ENCODE measurements at places on chromosomes 11 and 22.
A peak's percentile ranks its signal among the peaks of the same experiment; 100 is the strongest.

DNA sequence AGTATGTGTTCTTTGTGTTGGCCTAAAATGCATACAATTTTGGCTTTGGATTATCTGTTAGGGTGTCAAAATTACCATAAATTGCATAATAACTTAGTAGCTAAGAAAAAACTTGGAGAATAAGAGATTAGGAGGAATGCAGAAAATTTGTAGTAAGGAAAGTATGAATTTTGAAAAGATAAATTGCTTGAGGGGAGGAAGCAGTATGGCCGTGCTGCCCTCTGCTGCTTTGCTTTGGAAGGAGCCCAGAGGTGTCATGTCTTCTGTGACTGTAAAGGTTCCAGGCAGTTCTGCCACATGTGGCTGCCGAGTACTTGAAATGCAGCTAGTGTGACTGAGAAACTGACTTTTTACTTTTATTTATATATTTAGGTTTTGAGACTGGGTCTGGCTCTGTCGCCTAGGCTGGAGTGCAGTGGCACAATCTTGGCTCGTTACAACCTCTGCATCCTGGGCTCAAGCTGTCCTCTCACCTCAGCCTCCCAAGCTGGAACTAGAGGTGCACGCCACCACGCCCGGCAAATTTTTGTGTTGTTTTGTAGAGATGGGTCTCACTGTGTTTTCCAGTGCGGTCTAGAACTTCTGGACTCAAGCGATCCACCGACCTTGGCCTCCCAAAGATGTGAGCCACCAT lies 1.8 kb downstream of the ADSL start:
- peak; percentile 72 for DNase-seq

- no peak for DNase-seq
These were observed 146.2 kb downstream of the DBX1 start for GRCh38 chr11:20014067-20014402.

DNA sequence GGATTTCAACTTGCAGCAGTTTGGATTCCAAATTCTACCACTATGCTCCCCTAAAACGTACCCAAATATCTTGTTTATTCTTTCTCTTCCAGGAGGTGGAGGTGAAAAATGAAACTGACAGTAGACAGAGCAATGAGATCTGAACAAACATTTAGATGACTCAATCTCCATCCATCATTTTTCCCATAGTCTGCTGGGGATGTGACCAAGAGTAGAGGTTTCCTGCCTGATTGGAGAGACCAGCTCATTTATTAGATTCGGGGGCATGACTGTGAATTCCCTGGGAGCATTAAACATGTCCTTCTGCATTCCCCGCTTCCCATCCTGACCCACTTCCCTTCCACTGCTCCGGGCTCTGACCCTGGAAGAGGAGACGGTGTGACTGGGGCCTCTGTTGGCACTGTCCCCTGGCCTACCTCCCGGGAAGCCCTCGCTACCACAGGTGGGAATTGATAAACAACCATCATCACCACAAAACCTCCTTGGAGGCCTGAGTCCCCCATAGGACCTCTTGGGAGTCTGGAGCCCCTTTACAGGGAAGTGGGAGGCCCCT lies 20.3 kb downstream of the DKK3 start:
- no peak for DNase-seq

GRCh38 chr11:44256673-44257291 lies 53.2 kb downstream of the ALX4 start:
- DNase-seq = no peak

- DNase-seq = no peak
These were observed 18.0 kb downstream of the PAAF1 start for GRCh38 chr11:73894725-73895335.

DNA sequence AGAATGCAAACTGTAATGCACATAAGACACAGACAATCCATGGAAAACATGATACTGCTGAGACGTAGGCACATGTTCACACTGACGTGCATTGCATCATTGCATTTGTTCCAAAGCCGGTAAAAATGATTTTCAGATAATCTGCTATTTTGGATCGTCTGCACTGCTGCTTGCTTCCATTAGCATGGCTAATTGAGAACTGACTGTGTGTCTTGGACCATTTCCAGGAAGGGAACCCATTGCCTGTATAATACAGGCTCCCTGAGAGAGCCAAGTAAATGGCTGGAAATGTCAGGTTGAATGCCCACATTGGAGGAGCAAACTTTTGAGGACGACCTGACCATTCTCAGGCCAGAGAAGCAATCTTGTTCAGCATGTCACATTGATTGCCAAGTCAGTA lies 304.8 kb downstream of the ST3GAL4 start:
- DNase-seq = no peak

- peak; percentile 16 for DNase-seq
These were observed 6.0 kb upstream of the OR5B21 start for GRCh38 chr11:58513747-58514367.

DNA sequence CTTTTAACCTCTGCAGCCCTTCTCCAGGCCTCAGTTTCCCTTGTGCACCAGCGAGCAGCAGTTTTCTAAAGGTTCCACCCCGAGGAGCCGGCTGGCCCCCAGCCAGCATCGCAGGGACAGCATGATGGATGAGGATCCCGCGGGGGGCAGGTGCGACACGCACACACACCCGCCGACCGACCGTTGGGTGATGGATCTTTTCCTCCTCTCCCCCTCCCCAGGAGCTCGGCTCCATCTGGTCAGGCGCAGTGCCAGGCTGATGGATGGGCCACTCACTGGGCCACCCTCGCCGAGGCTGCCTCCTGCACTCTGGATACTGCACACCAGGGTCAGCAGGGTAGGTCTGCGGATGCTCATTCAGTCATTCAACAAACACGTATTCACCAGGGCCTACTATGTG lies 12.8 kb upstream of the CABP7 start:
- no peak for DNase-seq

DNA sequence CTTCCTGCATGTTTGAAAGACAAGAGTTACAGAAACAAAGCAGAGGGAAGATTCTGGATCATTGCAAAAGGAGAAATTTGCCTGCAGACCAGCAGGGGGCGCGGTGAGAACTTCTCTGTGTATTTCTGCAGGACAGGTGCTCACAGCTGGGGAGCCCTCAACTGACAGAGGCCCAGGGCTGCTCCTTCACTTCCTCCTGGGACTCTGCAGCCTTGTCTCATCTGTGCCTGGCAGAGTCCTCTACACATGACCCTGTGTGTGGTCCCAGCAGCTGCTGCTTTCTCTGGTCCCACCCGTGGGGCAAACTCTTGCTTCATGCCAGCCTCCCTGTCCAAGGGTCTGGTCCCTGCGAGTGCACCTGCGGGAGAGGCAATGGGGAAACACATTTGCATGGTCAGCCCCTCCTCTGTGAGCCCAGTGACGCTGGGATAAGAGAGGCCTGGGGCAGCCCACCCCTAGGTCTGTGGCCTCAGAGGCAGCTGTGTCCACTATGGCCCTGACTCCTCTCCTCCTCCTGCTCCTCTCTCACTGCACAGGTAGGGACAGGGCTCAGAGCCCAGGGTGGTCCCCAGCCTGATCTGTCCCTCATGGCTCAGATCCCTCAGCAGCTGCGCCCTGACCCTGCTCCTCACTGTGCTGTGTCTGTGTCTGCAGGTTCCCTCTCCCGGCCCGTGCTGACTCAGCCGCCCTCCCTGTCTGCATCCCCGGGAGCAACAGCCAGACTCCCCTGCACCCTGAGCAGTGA lies 43.2 kb upstream of the VPREB1 start:
- DNase-seq = no peak

GRCh38 chr11:107172996-107173395 lies 154.7 kb upstream of the GUCY1A2 start:
- no peak for DNase-seq

DNA sequence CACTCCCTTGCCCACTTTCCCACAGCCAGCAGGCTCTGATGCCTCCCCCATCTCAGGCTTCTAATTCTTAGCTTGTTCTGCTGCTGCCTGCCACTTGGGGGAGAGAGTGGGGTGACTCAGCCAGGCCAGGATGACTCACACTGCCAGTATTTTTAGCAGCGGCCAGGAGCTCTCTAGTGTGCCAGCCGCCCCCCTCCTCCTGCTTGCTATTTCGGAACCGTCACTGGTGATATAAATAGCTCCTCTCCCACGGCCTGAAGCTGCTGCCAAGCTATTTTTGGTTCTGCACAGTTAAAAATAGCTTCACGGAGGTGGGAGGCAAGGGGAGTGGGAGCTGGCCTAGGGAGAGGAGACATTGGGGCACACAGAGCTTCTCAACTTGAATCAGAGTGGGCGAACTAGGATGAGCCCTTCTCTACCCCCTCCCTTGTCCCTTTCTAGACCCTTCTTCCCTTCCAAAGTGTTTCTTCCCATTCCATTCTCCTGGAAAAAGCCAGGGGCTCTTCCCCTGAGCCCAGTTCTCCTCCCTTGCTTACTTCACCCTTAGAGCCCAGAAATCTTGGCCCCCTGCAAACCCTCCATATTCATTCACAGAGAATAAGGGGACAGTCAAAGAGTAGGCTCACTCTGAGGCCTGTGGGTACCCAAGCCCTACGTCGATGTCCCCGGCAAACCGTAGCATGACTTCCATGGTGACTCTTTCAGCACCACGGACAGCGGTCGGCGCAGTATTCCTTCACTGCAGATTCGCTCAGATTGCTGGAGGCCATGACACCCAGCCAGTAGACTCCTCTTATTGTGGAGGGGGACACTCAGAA lies 2.5 kb upstream of the NPAS4 start:
- DNase-seq = peak; percentile 87

DNA sequence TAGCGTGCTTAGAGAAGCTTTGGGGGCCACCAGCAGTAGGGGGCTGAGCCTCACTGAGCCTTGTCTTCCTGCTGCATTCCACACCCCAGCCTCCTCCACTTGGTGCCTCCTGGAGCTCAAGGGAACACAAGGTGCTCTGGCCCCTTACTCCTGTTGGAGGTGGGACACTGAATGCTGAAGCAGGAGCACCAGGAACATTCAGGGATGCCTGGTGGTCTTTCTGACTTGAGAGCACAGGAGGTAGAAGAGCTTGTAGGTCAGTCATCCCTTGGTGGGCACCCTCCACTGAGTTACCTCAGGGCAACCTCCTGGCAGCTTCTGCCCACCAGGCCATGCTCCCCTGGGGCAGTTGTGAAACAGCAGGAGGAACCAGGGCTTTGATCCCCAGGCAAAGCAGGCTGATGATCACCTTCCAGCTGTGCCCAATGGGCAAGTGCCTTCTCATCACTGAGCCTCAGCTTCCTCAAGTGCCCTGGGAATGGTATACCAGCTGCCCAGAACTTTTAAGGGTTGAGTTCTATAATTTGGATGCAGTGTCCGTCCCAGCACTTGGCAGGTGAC lies 50.1 kb downstream of the CABIN1 start:
- DNase-seq = no peak

GRCh38 chr11:24238771-24239645 lies 257.8 kb upstream of the LUZP2 start:
- DNase-seq = no peak

- peak; percentile 37 for DNase-seq
These were observed 3.2 kb downstream of the ST14 start for GRCh38 chr11:130162733-130163132.

DNA sequence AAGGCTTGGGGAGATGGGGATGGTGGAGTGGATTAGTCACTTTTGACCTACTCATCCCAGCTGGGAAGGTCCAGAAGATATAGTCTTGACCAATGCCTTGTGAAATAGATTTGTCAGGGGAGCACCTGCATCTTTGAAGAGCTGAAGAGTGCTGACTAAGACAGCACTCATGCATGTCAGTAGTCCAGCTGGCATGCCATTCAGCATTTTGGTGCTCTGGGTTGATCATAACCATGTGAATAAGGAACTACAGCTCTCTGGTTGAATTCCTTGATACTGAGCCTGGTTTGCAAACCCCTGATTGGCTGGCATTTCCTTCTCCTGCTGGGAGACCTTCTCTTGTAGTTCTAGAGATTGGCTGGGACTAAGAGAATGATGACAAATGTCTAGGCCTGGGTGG lies 106.8 kb upstream of the ALX4 start:
- DNase-seq = no peak

DNA sequence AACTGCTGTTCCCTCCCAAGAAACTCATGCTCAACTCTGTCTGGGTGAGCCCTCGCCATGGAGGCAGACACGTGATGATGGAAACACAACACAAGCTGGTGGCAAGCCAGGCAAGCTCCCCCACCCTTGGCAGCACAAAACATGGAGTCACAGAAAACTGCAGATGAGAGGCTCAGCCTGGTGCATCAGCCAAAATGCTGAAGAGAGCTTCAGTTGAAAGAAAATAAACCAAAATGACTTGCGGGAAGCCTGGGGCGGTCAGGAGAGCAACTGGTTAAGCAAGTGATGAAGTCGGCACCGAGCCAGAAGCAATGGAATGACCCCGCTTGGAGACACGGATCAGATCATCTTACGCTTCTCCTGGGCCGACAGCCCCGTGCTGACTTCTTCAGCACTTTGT lies 68.3 kb downstream of the C11orf58 start:
- DNase-seq = no peak

All from stimulated activated CD4-positive, alpha-beta T cell treated with anti-CD3 and anti-CD28 coated beads, Interleukin-15, amount 100 ng/mL, for 24 hours (primary cell).